ELR (cell line): ENCODE measurements at places on chromosomes 1 and 21.

DNA sequence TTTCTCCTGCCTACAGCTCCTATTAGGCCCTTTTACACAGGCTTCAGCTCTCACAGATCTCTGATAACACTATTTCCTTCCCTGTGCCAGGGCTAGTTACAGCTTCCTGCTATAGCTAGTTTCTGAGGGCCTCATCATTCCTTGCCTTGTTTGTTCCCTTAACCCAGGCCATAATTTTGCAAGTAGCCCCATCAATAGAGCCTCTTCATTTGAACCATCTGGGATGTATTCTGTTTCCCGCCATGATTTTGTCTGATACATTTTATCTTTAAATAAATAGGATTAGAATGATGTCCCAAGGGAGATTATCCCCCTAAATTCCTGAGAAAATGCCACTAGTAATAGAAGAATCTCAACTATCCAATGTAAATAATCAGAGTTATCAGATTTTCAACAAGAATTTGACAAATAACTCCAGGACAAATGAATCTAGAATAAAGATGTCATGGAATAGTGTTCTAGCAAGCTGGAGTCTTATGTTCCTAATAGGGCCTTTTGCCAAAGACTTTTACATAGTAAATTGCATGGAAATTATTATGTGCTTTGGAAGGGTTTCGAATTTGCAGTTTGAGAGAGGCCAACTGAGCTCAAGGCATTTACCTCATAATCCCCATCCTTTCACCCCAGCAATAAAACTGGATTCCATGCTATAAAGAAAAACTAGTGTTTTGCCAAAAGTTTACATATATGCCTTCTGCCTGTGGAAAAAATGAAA is 16.1 kb downstream of the IFT25 start:
- DNase-seq: no peak

DNA sequence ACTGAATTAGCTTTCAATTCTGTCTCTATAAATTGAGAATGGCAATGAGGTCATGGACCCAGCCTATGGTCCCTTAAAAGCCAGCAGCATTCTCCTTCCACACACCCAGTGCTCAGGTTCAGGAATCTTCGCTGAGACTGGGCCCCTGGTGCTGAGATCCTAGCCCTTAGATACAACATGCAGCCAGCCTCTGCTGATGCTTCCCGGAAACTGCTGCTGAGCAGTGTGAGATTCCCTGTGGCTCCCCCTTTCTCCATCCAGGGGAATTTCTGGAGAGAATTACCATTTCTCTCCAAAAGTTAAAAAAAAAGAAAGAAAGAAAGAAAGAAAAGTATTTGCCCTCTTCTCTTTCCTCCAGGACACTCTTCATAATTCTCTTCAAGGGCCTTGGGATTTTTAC is 31.7 kb upstream of the RALGPS2 start:
- peak; percentile 26 for DNase-seq

DNA sequence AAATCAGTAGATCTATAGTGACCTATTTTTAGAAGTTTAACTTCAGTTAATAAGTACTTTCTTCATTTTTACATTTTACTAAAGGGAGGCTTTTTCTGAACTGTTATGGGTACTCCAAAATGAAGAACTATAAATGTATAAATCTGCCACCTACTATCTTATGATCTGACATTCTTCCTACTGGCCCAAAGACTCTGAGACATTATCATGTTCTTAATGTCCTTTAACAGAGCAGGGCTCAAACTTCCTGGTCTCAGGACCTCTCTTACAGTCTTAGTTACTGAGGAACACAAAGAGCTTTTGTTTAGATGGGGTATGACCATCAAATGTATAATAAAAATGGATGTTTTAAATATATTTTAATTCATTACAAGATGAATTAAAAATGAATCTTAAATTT is 8.9 kb downstream of the TRIM33 start:
- no peak for DNase-seq

GRCh38 chr21:29550205-29550604 is 251.5 kb downstream of the BACH1 start:
- DNase-seq: no peak

DNA sequence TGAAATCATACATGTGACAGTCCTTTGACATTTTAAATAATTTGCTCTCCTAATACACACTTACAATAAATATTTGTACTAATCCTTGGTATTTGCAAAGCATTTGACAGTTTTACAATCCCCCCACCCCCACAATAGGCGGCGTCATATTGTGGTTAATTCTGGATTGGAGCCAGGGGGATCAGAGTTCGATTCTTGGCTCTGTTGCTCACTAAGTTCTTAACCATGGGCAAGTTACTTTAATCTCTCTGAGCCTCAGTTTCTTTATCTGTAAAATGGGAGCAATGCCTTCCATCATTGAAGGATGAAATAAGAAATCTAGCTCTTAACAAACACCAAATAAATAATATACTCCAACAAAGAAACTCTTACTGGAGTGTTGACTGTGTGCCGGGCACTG is 23.8 kb downstream of the CACNA1S start:
- no peak for DNase-seq

DNA sequence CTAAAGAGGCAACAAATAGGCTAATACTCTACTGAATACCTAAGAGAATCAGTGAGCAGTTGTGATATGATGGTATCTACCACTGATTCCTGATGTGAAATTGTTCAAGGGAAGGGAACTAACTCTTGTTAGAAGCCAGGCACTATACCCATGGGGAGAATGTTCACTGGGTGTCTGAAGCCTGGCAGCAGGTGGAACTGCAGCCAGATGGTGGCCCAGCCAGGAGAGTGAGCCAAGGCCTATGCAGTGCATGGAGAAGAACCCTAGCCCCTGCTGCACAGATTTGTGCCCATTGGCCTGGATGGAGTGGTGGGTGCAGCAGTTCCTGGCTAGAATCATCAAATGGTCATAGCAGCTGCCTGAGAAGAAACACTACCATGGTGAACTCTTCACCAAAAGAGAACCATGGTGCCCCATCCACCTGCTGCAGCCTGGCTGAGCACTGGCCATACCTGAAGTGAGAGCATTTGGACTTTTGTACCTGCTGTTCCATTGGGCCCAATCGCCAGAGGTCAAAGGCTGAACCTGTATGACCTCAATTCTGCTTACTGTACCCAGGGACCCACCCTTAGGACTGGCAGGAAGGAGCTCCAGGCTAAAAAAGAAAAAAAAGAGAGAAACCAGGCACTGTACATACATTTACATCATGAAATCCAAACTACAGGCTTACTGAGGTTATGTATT is 118.8 kb upstream of the IVNS1ABP start:
- DNase-seq: no peak

GRCh38 chr1:147735423-147735822 is 25.0 kb downstream of the GJA5 start:
- DNase-seq: no peak

GRCh38 chr1:168321945-168322344 is 41.3 kb downstream of the TBX19 start:
- peak; percentile 69 for DNase-seq

- DNase-seq: no peak
Measured at GRCh38 chr1:33149453-33150190, 32.2 kb downstream of the TRIM62 start.

DNA sequence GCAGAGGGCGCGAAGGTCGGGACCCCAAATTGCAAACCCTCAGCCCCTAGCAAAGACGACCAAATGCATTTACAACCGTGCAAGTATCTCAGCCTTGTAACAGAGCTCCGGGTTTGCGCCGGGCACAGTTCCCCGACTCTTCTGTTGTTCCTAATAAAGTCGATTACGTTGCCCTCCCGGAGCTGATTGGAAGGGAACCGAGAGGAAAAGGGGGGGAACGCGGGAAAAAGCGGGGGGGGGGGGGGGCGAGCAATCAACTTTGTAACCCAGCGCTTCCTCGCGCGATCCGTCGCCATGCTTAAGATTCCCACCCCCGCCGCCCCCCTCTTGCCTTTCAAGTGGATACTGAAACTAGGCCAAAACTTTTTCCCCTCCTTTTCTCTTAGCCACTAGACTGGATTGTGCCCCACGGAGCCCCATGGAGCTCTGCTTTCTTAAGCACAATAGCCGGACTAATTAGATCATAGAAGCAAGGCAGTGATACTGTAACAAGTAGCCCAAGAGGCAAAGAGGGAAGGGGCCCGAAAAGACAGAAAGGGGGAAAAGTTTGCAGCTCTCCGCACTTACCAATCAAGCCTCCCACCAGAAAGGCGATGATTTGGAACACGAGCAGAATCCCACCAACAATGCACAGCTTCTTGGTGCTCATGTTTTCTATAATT is 565 bp downstream of the WLS start:
- peak; percentile 86 for DNase-seq

DNA sequence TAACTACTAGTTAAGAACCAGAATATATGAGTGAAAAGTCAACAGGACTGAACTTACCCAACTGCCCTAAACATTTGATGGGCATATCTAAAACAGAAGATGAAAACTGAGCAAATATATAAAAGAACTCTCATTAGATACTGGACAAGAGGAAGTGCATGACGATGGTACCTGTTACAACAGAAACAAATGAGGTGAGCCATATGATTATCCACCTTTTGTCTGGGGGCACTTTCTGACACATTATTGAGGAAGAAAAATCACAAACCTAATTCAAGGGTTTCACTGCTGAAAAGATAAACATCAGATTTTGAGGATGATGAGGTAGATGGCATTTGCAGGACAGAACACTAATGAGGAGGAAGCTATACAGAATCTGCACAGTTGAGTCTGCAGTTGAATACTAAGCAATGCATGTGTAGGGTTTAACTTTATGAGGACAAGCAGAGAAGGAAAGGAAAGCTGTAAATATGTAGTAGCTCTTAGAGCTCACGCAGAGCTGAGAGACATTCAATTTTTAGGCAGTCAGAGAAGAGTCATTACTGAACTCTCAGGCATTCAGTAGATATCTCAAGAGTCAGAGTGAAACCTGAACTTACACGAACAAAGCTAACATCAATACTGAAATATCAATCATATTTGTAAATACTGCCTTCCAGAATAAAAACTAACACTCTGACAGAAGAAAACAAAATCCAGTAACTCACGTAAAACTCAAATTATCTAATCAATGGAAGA is 262.1 kb downstream of the AKT3 start:
- DNase-seq: no peak

- peak; percentile 41 for DNase-seq
Measured at GRCh38 chr1:21550097-21550496, 40.9 kb downstream of the ALPL start.

DNA sequence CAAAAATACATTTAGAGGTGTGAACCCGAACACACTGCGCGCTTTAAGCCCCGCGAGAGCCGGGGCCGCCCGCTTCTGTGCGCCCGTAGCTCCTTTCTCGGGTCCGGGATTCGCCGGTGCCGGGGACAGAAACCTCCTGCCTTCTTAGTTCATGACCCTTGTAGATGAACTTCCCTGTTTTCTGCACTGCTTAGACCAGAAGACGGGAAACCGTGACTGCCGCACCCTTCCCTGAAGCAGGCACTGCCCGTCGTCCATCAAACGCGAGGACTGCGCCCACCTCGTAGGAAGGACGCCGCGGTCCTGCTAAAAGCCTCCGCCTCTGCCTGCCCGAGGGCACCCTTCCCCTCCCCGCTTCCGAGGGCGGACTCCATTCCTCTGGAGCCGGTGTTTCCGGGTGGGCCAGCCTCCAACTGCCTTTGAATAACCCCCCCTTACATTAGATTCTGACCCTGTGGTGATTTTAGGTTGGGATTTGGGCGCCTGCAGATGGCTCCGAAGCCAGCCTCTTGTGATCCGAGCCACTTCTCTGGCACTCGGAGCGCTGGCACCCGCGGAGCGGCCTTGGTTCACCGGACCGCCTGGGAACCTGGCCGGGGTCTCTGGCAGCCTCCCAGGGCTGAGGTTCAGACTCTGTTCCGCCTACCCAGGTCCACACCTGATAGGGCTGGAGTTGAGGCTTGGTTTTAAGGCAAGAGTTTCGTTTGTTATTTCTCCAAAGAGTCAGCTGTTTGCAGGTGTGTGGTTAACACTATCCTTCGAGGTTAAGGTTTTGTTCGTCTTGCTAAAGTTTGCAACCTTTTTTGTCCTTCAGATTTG is 1.2 kb upstream of the PTTG1IP start:
- DNase-seq: no peak

GRCh38 chr1:47522935-47523834 is 85.3 kb downstream of the FOXD2 start:
- DNase-seq: no peak

DNA sequence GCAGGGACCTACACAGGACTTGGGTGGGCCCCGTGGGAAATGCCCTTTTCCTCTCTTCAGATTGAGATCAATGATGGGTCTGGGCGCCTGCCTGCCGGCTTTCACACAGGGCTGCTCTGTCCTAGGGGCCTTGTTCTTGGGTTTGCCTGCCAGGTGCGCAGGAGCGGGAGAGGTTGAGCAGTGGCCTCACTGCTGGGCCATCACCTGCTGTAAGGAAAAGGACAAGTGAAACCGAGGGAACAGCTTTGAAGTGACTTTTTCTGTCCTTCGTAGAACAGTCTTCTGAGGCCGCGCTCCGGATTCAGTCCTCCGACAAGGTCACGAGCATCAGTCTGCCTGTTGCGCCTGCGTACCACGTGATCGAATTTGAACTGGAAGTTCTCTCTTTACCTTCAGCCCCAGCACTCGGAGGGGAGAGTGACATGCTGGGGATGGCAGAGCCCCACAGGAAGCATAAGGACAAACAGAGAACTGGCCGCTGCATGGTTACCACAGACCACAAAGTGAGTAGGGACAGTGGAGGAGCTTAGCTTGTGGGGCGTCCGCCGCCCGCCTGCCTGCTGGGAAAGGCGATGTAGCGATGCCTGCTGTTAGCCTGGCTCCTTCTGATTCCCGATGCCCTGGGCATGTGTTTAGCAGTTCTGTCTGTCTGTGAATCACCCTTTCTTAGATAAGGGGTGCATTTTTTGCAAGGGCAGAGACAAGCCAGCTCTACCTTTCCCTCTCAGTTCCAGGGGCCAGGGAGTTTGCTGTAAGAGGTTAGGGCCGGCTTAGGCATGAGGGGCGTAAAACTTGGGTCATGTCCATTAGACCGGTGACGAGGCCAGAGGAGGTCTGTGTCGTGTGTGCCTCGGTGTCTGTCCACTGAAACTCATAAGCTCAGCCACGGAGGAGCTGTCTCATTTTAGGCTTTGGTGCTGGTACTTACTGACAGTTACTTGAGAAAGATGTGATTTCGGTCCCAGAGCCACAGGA is 19.5 kb upstream of the PWP2 start:
- no peak for DNase-seq

DNA sequence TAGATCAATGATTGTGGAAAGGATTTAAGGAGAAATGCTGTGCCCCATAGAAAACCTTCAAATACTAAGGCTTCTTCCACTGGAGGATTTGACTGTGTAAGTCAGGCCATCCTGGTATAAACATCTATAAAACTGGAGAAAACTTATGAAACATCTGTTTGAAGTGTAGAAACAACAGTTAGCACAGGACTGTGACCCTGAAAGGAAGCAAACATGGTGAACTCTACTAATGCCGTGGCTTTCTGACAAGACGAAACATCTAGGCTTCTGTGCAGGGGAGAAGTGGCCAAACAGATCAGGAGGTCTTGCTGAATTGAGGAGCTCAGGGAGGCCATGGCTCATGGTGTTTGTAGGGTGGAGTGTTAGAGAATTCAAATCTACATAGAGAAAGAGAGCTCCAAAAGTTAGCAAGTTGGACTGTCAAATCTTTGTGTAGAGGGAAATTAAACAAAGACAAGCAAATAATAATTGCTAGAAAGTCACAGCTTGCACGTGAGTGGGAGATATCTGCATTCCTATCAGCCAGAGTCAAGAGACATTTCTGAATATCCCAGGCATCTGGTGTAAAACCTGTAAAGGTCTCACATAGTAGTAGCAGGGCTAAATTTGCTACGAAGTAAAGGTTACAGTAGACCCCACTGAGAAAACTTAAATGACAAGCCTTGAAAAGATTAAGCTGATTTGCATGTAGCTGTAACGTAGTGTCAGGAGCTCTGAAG is 566.8 kb upstream of the B3GALT2 start:
- no peak for DNase-seq
